ENCODE measurements at places on chromosomes 7 and 10.

DNA sequence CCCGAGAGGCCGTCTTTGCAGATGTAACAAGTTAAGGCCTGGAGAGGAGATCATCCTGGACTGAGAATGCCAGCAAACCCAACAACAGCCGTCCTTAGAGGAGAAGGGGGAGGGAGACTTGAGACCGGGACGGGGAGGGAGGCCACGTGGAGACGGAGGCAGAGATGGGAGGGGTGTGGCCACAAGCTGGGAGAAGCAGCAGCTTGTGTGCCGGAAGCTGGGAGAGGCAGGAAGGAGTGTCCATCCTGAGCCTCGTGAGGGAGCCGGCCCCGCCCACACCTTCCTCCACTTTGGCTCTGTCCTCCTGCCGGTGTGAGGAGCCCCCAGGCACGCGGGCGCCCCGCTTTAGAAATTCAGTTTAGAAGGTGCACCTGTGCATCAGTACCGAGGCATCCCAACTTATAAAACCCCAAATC, 95.7 kb downstream of the DNAJB6 start:
- DNase-seq, result no peak

- no peak for DNase-seq
Measured at GRCh38 chr7:110921595-110922151, 169.3 kb upstream of the LRRN3 start.

DNA sequence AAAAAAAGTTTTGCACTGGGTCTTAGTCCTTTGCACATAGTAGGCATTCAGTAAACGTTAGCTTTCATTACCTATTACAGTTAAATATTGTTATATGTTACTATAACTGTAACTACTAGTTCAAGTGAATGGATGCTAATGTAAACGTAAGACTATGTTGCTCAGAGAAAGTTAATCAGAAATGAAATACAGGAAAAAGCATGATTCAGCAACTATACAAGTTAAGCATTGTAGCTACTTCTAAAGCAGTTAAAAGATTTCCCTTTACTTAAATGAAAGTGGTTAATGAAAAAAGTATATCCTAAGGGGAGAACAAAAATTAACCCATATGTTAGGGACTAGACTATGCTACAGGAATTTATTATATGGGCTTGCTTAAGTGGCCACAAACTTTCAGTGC, 121.2 kb downstream of the SKAP2 start:
- no peak for DNase-seq

DNA sequence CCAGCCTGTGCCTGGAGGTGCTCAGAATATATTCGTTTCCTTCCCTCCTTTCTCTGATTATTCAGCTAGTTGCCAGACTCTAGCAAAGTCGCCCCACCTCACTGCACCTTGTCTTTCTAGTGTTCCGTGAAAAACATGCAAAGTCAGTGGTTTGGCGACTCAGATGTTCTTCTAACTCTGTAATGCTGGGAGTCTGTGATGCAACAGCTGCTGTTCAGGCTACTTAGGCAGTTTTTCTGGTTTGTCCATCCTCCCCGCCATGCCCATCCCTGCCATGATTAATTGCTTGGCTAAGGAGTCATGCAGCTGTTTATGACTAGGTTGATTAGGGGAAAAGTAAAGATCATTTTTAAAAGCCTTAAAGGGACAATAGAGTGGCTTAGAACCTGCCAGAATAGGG, 99.4 kb downstream of the MTPN start:
- DNase-seq, result no peak

DNA sequence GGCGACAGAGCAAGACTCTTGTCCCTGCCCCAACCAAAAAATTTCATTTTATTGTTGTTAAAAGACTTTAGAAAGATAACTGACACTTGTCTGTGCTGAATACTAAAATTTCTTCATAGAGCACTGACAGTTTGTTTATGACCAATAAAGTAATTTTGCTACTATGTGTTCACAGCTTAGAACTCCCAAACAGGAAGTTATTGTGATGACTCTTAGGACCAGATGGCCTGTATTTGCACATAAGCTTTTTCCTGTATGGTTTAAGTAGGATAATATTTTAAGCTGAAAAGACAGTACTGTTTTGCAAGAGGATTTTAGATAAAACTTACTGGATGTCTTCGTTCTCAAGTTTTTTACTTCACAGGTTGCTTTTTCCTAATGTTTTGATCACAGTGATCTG, 80.7 kb downstream of the MMRN2 start:
- DNase-seq, result no peak

DNA sequence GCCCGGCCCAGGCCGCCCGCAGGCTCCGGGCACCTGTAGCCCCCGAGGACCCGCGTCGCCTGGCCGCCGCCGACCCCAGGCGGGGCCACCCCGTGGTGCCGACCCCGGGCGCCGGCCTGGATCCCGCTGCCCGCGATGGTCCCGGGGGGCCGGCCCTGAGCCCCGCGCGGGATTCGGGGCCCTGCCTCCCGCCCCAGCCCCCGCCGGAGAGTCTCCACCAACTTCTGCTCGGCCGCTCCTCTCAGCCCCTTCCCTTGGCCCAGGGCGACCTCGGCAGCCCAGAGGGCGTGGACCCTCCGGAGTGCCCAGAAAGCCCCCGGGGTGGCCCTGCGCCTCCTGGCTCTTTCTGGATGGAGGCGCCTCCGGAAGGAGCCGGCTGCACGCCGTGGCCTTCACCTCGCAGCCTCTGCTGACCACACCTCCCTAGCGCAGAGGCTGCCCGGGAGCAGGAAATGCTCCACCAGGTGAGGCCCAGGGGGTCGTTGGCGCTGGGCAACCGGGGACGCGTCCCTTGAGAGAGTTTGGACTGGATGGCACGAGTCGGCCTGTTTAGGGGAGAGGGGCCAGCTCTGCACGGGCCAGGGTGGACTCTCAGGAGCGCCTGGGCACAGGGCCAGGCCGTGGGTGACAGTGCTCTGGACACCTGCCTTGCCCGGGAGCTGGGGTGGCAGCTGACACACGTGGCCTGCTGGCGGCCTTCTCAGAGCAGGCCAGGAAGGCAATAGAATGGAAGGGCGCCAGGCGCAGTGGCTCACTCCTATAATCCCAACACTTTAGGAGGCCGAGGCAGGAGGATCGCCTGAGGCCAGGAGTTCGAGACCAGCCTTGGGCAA, 529 bp downstream of the ZNF853 start:
- DNase-seq, result no peak

DNA sequence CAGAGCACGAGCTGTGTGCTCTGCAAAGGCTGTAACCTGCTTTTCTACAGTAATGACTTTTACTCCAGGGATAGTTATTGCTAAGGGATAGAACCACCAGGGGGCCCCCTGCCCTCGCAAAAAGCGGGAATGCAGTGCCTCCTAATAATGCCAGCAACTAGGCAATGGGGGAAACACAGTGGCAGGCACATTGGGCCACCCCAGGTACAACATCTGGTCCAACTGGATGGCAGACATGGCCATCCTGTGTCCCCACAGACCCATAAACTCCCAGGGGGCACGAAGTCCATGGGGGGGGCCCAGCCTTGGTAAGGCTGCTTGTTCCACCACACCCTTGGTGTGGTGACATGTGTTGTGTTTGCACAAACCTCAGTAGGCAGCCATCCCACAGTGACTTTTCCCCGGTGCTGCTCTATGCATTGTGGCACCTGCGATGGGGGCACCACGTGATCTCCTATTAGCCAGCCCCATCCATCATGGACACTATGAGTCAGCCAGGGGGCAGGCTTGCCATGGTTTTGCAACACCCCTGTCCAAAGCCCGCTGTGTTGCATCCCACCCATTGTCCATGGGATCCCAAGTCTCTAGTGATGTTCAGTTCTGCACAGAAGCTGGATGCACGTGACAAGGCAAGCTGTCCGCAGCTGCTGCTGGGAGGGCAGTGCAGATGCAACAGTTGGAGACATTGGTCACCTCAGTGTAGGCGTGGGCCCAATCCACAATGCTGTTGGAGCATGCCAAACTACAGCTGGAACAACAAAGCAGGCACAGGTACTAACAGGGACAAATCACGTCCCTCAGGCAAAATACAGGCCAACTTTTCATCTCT, 84.0 kb downstream of the ANLN start:
- DNase-seq, result no peak

GRCh38 chr10:114638821-114639625, 19.1 kb downstream of the ABLIM1 start:
- DNase-seq, result no peak

GRCh38 chr7:40805361-40805760, 670.6 kb downstream of the SUGCT start:
- no peak for DNase-seq
